ENCODE measurements at places on chromosomes 16 and 17.

DNA sequence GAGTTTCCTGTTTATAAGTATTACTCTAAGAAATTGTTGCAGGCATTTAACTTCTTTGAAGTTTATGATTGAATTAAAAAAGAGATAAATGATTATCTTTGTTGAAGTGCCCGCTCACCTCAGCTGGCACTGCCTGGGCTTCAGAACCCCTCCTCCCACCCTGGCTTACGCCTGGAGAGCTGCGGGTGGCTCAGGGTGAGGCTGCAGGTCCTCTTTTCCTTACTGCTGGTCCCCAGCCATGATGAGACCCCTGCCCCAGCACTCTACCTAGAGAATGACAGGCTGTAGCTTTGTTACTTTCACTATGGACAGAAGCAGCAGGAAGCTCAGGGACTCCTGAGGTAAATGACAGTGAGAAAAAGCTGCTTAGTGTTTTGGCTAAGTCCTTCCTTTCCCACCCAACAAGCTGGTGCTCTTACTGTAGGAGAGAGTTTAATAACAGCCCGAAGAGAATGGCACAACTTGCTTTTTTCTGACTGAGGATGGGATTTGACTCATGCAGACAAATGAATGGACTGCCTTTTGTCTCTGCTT, 62.1 kb downstream of the EPN2 start:
- DNase-seq = no peak

DNA sequence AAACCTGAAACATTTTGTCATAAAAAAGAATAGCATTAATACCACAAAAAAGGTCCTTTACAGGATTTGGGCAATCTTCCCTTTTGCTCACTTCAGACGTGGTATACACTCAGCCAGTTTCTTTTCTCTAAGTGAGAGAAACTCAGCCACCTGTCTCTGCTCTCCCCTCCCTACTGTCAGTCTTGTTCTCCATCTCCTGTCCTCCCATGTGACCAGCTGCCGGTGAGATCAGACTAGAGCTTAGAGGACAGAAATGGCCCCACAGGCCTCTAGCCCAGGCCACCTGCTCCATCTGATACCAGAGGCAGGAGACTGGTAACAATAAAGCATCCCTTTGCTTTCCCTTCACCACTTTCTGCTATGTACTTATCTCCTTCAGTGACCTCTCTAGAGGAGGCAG, 34.9 kb downstream of the CMC2 start:
- DNase-seq = no peak

GRCh38 chr16:50274326-50275097, 8.2 kb downstream of the ADCY7 start:
- no peak for DNase-seq

GRCh38 chr16:77449208-77449607, 14.4 kb upstream of the ADAMTS18 start:
- DNase-seq = no peak

- no peak for DNase-seq
Observed at GRCh38 chr17:57855391-57856035, 5.7 kb upstream of the MRPS23 start.

- DNase-seq = no peak
Observed at GRCh38 chr16:54822492-54822891, 108.2 kb upstream of the IRX5 start.

GRCh38 chr17:10598621-10599020, 49.2 kb upstream of the MYH2 start:
- no peak for DNase-seq

DNA sequence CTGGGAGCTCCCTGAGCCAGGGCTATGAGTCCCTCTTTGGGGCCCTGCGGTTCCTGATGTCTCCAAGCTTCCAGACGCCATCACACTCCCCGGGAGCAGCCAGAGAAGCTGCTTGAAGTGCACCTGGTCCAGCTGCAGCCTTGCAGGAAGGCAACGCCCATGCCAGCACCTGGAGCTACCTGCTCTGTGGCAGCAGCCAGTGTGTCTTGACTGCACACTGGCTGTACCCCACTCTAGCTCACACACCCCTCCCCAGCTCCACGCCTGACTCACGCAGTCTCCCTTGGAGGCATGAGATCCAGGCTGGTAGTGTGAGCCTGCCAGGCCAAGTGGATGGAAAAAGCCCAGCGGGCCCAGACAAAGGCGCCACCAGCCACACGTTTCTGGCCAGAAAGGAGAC, 63.3 kb downstream of the USP32 start:
- no peak for DNase-seq

DNA sequence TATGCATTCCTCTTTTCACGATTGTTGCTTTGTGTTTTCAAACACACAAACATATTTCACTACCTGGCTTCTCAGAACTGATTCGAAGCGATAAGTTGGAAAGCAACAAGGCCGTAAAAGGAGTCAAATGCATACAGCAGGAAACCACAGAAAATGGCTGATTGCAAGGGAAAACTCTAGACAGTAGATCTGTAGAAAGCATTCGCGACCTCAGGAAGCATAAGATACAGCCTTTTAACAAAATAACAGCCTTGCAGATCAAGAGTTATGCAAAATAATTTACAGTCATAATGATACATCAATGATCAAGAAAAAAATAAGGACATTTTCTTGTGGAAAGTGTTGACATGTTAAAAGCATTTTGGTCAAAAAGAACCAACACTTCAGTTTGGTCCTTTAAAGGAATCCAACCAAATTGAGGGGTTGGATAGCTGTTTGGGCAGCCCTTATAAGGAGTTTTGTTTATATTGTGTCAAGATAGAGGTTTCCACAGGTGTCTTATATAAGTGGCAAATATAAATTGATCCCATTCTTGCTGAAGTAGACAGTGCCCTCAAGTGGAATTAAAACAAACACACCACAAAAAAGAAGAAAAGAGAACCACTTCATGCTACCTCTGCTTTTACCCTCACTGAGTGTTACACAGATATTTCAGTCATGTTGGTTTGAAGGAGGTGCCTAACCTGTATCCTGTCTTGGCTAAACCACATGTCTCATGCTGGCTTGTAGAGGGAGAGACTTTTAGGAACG, 5.5 kb downstream of the CYLD start:
- DNase-seq = peak; percentile 20

GRCh38 chr16:20617271-20617670, 41.1 kb upstream of the ACSM2B start:
- no peak for DNase-seq

- DNase-seq = no peak
Observed at GRCh38 chr17:41226051-41226450, 397 bp upstream of the KRTAP9-2 start.
